ENCODE measurements at places on chromosomes 7 and 10. TPM values are rescaled to one million over a fixed set of nuclear protein-coding genes. Genes with fewer than 3 reads are reported as not detected.

DNA sequence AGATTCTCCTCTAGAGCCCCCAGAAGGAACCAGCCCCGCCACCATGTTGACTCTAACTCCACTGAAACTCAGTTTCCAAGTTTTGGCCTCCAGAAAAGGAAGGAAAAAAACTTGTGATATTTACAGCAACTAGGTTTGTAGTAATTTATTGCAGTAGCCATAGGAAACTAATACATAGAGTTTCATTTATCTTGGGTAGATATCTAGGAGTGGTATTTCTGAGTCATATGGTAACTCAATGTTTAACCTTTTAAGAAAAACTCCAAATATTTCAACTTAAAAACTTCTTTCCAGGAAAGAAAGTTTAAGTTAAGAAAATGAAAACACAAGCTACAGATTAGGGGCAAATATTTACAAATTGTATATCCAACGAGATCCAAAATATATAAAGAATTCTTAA, 576.7 kb downstream of the KCNMA1 start:
- no peaks in the 10 kb centered on the region for H3K36me3 ChIP-seq
- no peaks in the 10 kb centered on the region for H3K27me3 ChIP-seq
- H3K4me1 ChIP-seq, result no peaks in the 10 kb centered on the region
- no peak for DNase-seq
- no peak overlapping the region for H3K27ac ChIP-seq

Gene MBL2
- total RNA-seq, result not detected

Gene NXPH1
- not detected for total RNA-seq

DNA sequence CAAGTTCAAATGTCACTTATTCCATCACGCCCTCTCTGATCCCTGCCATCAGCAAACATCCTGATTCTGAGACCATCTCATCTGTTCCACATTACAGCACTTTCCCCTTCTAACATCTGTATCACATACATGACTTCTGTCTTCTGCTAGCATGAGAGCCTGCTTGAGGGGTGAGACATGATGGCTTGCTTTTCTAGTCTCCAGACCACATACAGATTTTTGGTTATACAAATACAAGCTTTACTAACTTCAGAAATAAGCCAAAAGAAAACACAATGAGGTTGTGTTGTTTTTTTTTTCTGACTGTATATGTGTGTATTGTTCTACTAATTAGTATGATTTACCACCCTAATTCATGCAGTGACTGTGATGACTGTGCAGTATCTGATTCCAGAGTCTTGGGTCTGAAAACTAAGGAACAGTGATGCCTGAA, 34.3 kb downstream of the NAPEPLD start:
- no peaks in the 10 kb centered on the region for H3K4me1 ChIP-seq
- H3K27ac ChIP-seq, result no peak overlapping the region
- DNase-seq, result no peak
- H3K36me3 ChIP-seq, result no peaks in the 10 kb centered on the region
- no peak overlapping the region for H3K4me3 ChIP-seq

GRCh38 chr10:4763960-4764428, 62.0 kb upstream of the AKR1E2 start:
- no peaks in the 10 kb centered on the region for H3K36me3 ChIP-seq
- H3K4me1 ChIP-seq, result no peaks in the 10 kb centered on the region
- DNase-seq, result no peak
- no peak overlapping the region for H3K4me3 ChIP-seq

GRCh38 chr7:155456738-155457543, 988 bp upstream of the EN2 start:
- H3K27me3 ChIP-seq, result peaks cover under 1% of the 10 kb centered on the region
- no peak overlapping the region for H3K27ac ChIP-seq
- no peaks in the 10 kb centered on the region for H3K36me3 ChIP-seq
- H3K4me3 ChIP-seq, result peak overlapping the region; percentile 43
- no peaks in the 10 kb centered on the region for H3K4me1 ChIP-seq
- peak; percentile 68 for DNase-seq

Gene GPR85
- 2.5 TPM for total RNA-seq

- no peak overlapping the region for H3K27ac ChIP-seq
- no peak overlapping the region for H3K4me3 ChIP-seq
- no peak for DNase-seq
These were observed 337.1 kb upstream of the GLI3 start for GRCh38 chr7:42573881-42574672.

Gene AZGP1
- 0.63 TPM for total RNA-seq

GRCh38 chr7:109893231-109893630, 1197.7 kb upstream of the LRRN3 start:
- no peaks in the 10 kb centered on the region for H3K36me3 ChIP-seq
- no peaks in the 10 kb centered on the region for H3K4me1 ChIP-seq
- no peak overlapping the region for H3K27ac ChIP-seq
- DNase-seq, result no peak
- H3K27me3 ChIP-seq, result no peaks in the 10 kb centered on the region

Gene ZNF804B
- not detected for total RNA-seq

Gene KCP
- 2.1 TPM for total RNA-seq

Gene TAC1
- not detected for total RNA-seq

Gene CCM2
- 38.6 TPM for total RNA-seq

DNA sequence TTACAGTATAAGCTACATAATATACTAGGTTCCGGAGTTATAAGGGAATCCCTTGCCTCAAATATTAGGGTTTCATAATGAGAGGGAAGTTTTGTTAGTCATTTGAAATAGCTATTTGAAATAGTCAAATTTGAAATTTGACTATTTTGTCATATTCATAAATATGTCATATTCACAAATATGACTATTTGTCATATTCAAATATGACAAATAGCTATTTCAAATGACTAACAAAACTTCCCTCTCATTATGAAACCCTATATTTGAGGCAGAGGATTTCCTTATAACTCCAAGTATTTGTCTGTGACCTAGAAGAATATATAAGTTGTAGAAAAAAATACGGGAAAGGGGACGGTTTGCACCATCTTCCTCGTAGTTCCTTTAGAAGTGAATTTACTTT, 76.6 kb downstream of the HDAC9 start:
- no peaks in the 10 kb centered on the region for H3K36me3 ChIP-seq
- no peak overlapping the region for H3K27ac ChIP-seq
- H3K4me1 ChIP-seq, result no peaks in the 10 kb centered on the region
- DNase-seq, result no peak
- no peak overlapping the region for H3K4me3 ChIP-seq

GRCh38 chr10:18949391-18949790, 99.2 kb upstream of the MALRD1 start:
- no peaks in the 10 kb centered on the region for H3K27me3 ChIP-seq
- H3K36me3 ChIP-seq, result no peaks in the 10 kb centered on the region
- H3K4me1 ChIP-seq, result no peaks in the 10 kb centered on the region
- H3K27ac ChIP-seq, result no peak overlapping the region

DNA sequence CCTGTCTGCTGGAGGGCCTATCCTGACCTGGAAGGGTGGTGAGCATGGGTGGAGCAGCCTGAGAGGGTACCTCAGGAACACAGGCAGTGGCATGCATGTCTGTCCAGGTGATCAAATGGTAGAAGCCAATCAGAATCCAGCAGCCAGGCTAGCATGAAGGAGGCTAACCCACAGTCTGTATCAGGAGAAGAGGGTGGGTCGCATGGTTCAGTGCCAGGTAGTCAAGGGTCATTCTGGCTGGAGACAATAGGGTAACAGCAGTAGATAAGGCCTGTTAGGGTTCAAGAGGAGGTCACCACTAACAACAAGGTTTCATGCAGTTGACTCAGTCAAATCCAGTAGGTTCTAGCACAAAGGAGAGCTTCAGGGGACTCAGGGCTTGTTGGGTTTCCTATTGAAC, 10.4 kb downstream of the ALDH18A1 start:
- peaks cover 9% of the 10 kb centered on the region for H3K36me3 ChIP-seq
- no peaks in the 10 kb centered on the region for H3K27me3 ChIP-seq
- H3K4me1 ChIP-seq, result no peaks in the 10 kb centered on the region
- no peak overlapping the region for H3K27ac ChIP-seq

DNA sequence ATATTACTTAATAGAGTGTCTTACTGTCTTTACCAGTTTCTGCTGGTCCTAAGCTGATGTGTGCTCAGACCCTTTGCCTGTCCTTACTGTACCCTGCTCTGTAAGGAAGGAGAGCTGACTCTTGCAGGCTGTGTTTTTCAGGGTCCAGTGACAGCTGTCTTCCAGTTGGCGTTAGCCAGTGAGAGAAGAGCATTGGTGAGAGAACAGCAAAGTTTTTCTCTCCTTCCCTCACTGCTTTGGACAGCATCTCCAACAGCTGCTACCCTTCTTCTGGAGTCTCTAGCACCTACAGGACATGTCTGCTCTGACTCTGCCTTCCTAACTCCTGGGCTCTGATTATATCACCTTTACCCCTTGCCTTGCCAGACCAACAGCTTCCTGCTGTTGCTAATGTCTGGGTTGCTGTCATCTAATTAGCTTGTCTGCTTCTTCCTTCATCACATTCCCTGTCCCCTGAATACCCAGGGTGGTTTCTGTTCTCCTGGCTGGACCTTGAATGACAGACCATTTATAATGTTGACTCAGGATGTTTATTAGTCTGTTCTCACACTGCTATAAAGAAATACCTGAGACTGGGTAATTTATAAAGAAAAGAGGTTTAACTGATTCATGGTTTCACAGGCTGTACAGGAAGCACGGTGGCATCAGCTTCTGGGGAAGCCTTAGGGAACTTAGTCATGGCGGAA, 23.5 kb upstream of the PANK1 start:
- no peaks in the 10 kb centered on the region for H3K36me3 ChIP-seq
- H3K4me1 ChIP-seq, result peaks cover 3% of the 10 kb centered on the region
- no peak for DNase-seq
- no peak overlapping the region for H3K27ac ChIP-seq
- H3K27me3 ChIP-seq, result no peaks in the 10 kb centered on the region

GRCh38 chr10:72719941-72720592, 28.1 kb downstream of the MCU start:
- H3K4me1 ChIP-seq, result no peaks in the 10 kb centered on the region
- no peak overlapping the region for H3K4me3 ChIP-seq
- no peak for DNase-seq

- no peaks in the 10 kb centered on the region for H3K27me3 ChIP-seq
- no peaks in the 10 kb centered on the region for H3K36me3 ChIP-seq
- H3K4me3 ChIP-seq, result no peak overlapping the region
- no peak for DNase-seq
- H3K27ac ChIP-seq, result no peak overlapping the region
- no peaks in the 10 kb centered on the region for H3K4me1 ChIP-seq
These were observed 44.1 kb upstream of the SLC39A12 start for GRCh38 chr10:17907641-17908040.

Gene PNLIPRP2
- total RNA-seq, result not detected

- H3K27ac ChIP-seq, result no peak overlapping the region
- H3K36me3 ChIP-seq, result no peaks in the 10 kb centered on the region
- H3K27me3 ChIP-seq, result no peaks in the 10 kb centered on the region
- DNase-seq, result no peak
These were observed 72.9 kb downstream of the ITIH5 start for GRCh38 chr10:7593905-7594304.

GRCh38 chr7:33888166-33888565, 17.2 kb upstream of the BMPER start:
- no peak overlapping the region for H3K4me3 ChIP-seq
- no peaks in the 10 kb centered on the region for H3K4me1 ChIP-seq
- no peak overlapping the region for H3K27ac ChIP-seq
- H3K27me3 ChIP-seq, result no peaks in the 10 kb centered on the region
